ENCODE measurements at places on chromosomes 11 and 22.
A peak's percentile ranks its signal among the peaks of the same experiment; 100 is the strongest.

DNA sequence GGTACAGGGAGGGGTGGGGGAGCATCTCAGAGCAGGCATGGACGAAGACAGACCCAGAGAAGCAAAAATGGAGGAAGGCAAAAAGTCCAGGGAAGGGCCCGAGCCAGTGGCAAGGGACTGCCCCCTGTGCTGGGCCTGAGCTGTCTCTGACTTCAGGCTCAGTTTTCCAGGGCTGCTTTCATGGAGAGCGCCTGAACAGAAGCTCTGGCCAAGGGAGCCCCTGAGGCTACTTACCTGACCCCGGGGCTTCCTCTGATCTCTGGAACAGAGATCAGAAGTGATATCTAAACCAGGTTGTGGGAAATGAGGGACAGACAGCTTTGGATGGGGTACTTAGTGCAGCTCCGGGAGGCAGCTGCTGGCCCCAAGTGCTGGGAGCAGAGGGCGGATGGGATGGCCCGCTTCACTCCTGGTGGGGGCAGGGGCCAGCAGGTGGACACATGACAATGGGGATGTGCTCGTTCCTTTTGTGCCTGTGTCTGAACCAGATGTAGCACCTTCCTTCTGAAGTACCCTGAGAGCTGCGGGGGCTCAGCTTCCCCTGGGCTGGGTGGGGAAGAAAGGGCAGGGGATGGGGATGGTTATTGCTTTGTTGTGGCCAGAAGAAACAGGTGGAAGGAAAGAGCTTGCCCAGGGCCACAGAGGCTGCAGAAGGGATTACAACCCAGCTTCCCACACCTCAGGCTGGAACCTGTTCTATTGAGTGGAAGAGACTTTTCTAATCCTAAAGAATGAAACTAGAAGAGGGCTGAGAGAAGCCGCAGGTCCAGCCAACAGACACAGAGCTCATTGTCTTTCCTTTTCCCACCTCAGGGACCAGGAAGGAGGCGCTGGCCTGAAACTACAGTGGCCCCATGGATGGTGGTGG lies 5.7 kb downstream of the LRRC10B start:
- DNase-seq = no peak

DNA sequence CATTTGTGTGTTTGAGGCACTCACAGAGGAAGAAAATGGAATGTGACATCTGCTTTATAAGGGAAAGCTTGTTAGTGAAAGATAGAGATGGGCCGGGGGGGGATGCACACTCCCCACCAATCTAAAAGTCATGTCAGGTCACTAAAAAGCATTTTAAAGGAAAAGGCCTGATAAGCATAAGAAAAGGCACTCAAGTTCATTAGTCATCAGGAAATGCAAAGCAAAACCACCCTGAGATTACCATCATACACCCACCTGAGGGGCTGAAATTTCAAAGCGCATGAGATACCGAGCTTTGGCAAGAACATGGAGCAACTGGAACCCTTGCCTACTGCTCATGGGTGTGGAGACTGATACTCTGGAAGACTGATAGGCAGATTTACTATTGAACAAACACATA lies 77.9 kb upstream of the ANO1 start:
- no peak for DNase-seq

GRCh38 chr11:119320776-119321524 lies 4.0 kb upstream of the MCAM start:
- peak; percentile 36 for DNase-seq

DNA sequence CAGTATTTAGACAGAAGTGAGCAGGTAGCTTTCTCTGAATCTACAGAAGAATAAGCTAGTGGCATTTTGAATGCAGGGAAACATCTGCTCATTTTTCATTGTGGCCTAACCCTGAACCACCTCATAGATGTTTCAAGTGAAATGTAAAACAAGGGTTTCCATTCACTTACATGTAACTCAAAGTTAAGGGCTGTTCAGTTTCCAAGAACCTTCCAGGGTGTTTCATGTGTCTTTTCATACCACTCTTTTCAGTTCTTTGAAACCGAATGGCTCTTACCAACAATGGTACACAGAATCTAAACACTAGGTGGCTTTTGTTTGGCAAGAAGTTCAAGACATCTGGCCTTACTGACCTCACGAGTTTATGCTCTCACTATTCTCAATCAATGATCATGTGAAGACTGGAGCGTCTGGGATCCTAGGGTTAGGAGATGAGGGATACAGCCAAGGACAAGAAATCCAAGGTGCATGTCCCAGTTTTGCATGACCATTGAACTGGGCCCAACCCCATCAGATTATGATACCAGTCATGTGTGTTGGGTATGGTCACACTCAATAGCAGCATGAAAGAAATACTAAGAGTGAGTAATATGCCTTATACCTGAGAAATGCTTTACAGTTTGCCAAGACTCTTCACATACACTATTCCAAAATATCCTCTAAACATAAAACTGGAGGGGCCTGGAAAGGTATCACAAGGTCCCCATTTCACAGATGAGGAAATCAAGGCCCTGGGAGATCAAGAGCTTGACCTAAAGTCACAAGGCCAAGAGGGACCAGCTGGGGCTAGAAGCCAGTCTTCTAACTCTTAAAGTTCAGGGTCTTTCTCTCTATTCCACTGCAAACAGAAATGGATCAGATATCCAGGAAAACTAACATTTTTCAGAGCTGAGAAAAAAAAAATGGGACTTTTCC lies 92.7 kb downstream of the ETS1 start:
- no peak for DNase-seq

DNA sequence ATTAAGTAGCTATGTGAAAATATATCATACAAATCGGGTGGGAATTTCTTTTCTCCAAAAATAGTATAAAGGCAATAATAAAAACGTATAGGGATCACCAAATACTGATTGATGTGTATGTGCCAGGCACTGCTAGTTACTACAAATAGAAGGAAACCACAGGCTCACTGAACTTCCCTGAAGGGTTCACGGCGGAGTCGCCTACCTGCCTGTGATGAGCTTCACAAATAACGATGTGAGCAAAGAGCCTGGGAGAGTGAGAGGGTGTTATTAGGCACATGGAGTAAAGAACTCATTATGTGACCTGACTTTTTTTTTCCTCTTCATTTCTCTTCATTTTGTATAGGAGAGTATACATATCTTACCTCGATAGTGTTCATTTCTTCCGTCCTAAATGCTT lies 36.0 kb upstream of the L3MBTL2 start:
- DNase-seq = no peak

DNA sequence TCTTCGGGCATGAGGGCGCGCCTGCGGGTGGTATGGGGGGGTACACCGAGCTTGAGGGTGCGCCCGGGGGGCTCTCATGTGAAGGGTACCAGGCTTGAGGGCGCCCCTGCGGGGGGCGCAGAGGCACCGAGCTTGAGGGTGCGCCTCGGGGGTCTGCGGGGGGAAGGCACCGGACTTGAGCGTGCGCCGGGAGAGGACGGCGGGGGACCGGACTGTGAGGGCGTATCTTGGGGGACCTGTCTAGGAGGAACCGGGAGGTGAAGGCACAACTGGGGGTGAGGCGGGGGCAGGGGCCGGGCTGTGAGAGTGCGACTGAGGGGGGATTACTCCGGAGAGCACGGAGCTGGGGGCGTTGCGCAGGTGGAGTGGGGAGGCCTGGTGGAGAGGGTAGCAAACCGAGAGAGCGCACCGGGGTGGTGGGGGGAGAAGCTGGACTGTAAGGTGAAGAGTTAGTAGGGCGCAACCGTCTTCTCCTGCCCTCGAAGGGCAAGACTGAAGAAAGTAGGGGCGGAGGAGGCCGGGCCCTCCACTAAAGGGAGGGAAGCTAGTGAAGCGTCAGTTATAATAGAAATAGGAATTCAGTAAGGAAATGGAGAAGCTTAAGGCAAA lies 1.1 kb upstream of the DDX6 start:
- peak; percentile 37 for DNase-seq

DNA sequence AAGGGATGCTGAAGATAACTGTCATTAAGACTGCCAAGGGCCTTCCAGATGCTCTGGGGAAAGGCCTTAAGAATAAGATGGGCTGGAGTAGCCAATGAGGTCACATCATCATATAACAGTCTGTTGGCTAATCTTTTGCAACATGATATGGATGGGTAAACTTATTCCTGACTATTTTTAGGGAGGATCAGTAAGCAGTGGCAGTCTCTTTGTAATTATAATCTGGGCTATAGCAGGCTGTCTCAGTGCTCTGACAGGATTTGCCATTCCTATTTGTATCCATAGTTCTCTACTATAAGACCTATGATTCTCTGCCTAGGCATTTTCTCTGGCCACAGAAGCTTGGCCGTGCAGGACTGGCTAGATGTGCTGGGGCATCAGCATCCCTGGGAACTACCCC lies 16.1 kb upstream of the CALCB start:
- no peak for DNase-seq

- peak; percentile 87 for DNase-seq
These were observed 9.2 kb downstream of the FXYD2 start for GRCh38 chr11:117815262-117815803.

- peak; percentile 82 for DNase-seq
These were observed 31.9 kb downstream of the FLI1 start for GRCh38 chr11:128725630-128726319.

DNA sequence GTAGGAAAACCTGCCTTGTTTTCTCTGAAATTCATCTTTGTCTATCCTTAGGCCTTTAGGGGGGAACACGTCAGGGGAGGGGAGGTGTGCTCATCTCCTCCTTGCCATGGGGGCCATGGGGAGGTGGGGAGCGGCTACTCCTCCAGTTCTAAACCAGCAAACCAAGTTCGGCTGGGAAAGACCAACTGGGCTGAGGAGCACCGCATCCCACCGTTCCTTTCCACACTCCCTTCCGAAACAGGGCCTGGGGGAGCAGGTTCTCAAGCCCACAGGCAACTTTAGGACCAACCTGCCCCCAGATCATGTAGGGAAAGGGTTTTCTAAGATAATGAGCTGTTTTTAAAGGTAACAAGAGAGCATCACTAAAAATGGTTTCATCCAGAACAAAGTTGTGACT lies 77.5 kb upstream of the PITPNB start:
- no peak for DNase-seq

- DNase-seq = no peak
These were observed 5.6 kb downstream of the MAPK8IP1 start for GRCh38 chr11:45890886-45891550.
